Stimulated activated CD4-positive, alpha-beta T cell treated with anti-CD3 and anti-CD28 coated beads, Interleukin-1b, Interleukin-23, amount 100 ng/mL, for 1 hour (primary cell): ENCODE measurements at places on chromosomes 12 and 14.

- no peak for DNase-seq
Observed at GRCh38 chr12:49954863-49955830, 4.6 kb downstream of the AQP2 start.

GRCh38 chr14:39827901-39828655 lies 395.8 kb upstream of the FBXO33 start:
- no peak for DNase-seq

GRCh38 chr14:73725116-73726024 lies 11.2 kb upstream of the PNMA1 start:
- DNase-seq: no peak

DNA sequence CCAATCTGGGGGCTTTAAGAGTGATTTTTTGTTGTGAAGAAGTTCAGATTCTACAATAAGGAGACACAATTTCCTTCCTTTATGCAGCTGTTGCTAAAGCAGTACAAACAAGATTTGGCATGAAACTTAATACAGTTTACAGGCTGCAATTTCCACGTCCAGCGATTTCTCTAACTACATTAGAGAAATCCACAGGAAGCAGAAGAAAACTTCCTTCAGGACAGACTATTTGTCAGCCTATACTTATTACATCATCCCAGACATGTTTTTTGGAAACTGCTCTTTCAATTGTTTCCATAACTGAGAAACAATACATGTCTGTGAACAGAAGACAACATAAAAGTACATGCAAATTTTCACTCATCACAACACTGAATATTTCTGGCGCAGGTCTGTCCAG lies 204.3 kb downstream of the TTC7B start:
- DNase-seq: no peak

DNA sequence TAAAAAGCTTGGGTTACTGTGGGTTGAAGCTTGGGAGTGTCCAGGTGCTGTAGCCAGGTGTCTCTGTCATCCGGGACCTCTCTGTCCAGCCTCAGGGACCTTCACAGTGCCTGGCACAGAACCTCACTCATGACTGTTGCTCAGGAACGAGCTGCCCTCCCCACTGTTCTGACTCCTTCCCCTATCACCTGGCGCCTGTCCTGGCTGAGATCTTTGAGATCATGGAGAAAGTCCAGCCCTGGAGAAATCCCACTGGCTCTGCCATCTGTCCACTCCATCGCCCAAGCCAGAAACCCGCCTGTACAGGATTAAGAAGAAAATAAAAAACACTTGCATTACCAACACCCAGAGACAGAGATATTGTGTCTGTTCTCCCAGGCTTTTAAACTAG lies 53.5 kb downstream of the DGLUCY start:
- no peak for DNase-seq
